ENCODE measurements at places on chromosomes 2 and 18. TPM values are rescaled to one million over a fixed set of nuclear protein-coding genes. Genes with fewer than 3 reads are reported as not detected.

Gene KLF11
- total RNA-seq = 18.8 TPM

Gene KCNK3
- total RNA-seq = 6.9 TPM

Gene TRIM43
- total RNA-seq = not detected

Gene RNASEH1
- 21.6 TPM for total RNA-seq

Gene RANBP2
- 50.8 TPM for total RNA-seq

Gene FECH
- 16.3 TPM for total RNA-seq

Gene HOXD12
- total RNA-seq = not detected

Gene KHK
- total RNA-seq = 7.8 TPM

Gene POTEJ
- total RNA-seq = not detected

Gene COL6A3
- 558 TPM for total RNA-seq

Gene LRRTM1
- 2.1 TPM for total RNA-seq

Gene SERPINB10
- 0.22 TPM for total RNA-seq

Gene LRRC30
- not detected for total RNA-seq

Gene SERPINE2
- total RNA-seq = 47.4 TPM

Gene FOXD4L1
- total RNA-seq = not detected

Gene UGT1A5
- not detected for total RNA-seq

Gene KIF3C
- total RNA-seq = 23.4 TPM

Gene TUBA3E
- not detected for total RNA-seq

Gene CCDC141
- 1.7 TPM for total RNA-seq

Gene ARHGAP25
- 4.3 TPM for total RNA-seq

Gene CIB4
- total RNA-seq = not detected

Gene GNAL
- total RNA-seq = 11.3 TPM

Gene MAP4K3
- total RNA-seq = 102 TPM

Gene NPAS2
- 21.3 TPM for total RNA-seq

Gene CELF4
- not detected for total RNA-seq

Gene SLC11A1
- 19.0 TPM for total RNA-seq

Gene CDH19
- 187 TPM for total RNA-seq

Gene CPO
- total RNA-seq = 0.63 TPM

Gene CFAP65
- not detected for total RNA-seq

Gene TUBA3D
- not detected for total RNA-seq

Gene PLCD4
- total RNA-seq = 14.4 TPM

Gene TNFAIP6
- 6.5 TPM for total RNA-seq

Gene SKA1
- not detected for total RNA-seq

Gene GKN1
- not detected for total RNA-seq

Gene CPLX4
- total RNA-seq = not detected

Gene GATA6
- 8.3 TPM for total RNA-seq

Gene SERPINB4
- not detected for total RNA-seq

Gene GPAT2
- total RNA-seq = 4.2 TPM

Gene KYNU
- total RNA-seq = 4.8 TPM

Gene RSAD2
- total RNA-seq = 7.6 TPM

Gene CD8B2
- not detected for total RNA-seq
